CD4-positive, alpha-beta memory T cell (primary cell): ENCODE measurements at places on chromosomes 12 and 14. TPM values are rescaled to one million over a fixed set of nuclear protein-coding genes. Genes with fewer than 3 reads are reported as not detected.

DNA sequence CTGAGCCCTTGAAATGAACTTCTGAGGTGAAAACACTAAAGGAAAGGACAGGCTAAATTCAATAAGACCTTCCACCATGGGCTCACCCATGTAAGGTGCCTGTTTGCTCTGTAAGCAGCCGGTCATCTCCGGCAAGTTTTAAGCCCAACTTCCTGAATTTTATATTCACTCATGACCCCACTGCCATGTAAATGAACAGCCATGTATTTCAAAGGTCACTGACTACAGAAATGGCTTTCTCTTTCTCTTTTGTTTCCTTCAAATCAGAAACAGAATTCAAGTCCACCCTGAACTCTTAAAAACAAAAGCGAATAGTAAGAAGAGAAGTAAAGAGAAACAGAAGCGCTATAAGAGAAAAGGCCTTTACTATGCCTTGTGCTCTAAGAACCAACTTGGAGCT is 61.7 kb upstream of the OVCH1 start:
- no peak for DNase-seq
- no peak overlapping the region for H3K27ac ChIP-seq
- no peaks in the 10 kb centered on the region for H3K27me3 ChIP-seq

GRCh38 chr14:83706231-83706954 is 1823.6 kb upstream of the FLRT2 start:
- no peaks in the 10 kb centered on the region for H3K36me3 ChIP-seq
- DNase-seq, result no peak
- H3K27me3 ChIP-seq, result no peaks in the 10 kb centered on the region

GRCh38 chr12:6343518-6343917 is 1.6 kb upstream of the TNFRSF1A start:
- H3K4me1 ChIP-seq, result peaks cover 64% of the 10 kb centered on the region
- no peaks in the 10 kb centered on the region for H3K36me3 ChIP-seq
- DNase-seq, result no peak
- peak overlapping the region; percentile 92 for H3K27ac ChIP-seq

The ZFC3H1 gene
- 118 TPM for total RNA-seq

The ASB8 gene
- 64.6 TPM for total RNA-seq

The KRT79 gene
- total RNA-seq, result not detected
